Keratinocyte (primary cell): ENCODE measurements at places on chromosomes 6 and 20. TPM values are rescaled to one million over a fixed set of nuclear protein-coding genes. Genes with fewer than 3 reads are reported as not detected.

Gene C20orf173
- polyA plus RNA-seq, result not detected in 3 replicates

Gene TMC2
- not detected in 3 replicates for polyA plus RNA-seq

Gene OPN5
- polyA plus RNA-seq, result 0.04 TPM in 1 of 3 replicates, not detected in the others

Gene PPP1R3D
- polyA plus RNA-seq, result 1.7 to 3.3 TPM (median 2.8 TPM) in 3 replicates

Gene DEFB126
- polyA plus RNA-seq, result not detected in 3 replicates

Gene FLRT3
- 69.7 to 123 TPM (median 91.7 TPM) in 3 replicates for polyA plus RNA-seq

Gene SIRPB2
- 1.1 to 2.1 TPM (median 1.6 TPM) in 3 replicates for polyA plus RNA-seq

Gene ESR1
- 0.17 to 0.77 TPM (median 0.22 TPM) in 3 replicates for polyA plus RNA-seq

DNA sequence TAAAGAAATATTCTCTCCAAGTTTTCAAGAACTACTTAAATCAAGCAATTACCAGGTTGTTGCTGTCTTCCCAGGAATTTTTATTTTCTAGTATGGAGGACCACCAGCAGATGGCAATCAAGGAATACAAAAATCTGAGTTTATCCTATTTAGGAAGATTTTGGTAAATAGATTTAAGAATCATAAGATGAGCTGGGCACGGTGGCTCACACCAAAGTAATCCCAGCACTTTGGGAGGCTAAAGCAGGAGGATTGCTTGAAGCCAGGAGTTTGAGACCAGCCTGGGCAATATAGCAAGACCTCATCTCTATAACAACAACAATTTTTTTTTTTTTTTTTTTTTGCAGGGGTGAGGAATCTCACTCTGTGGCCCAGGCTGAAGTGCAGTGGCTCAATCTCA is 19.3 kb upstream of the SEC63 start:
- DNase-seq, result no peak
- peaks cover 5% of the 10 kb centered on the region for H3K4me1 ChIP-seq
- no peak overlapping the region for H3K27ac ChIP-seq
- no peak overlapping the region for H3K4me3 ChIP-seq
- H3K36me3 ChIP-seq, result no peaks in the 10 kb centered on the region

- peaks cover 17% of the 10 kb centered on the region for H3K4me1 ChIP-seq
- DNase-seq, result no peak
- H3K36me3 ChIP-seq, result no peaks in the 10 kb centered on the region
- H3K27ac ChIP-seq, result no peak overlapping the region
These were observed 16.8 kb upstream of the DCBLD1 start for GRCh38 chr6:117465691-117466090.

GRCh38 chr6:31794866-31795615 is 511 bp downstream of the VARS1 start:
- no peaks in the 10 kb centered on the region for H3K27me3 ChIP-seq
- peaks cover 32% of the 10 kb centered on the region for H3K4me1 ChIP-seq
- peak overlapping the region; percentile 91 for H3K27ac ChIP-seq
- H3K36me3 ChIP-seq, result peaks cover 23% of the 10 kb centered on the region

DNA sequence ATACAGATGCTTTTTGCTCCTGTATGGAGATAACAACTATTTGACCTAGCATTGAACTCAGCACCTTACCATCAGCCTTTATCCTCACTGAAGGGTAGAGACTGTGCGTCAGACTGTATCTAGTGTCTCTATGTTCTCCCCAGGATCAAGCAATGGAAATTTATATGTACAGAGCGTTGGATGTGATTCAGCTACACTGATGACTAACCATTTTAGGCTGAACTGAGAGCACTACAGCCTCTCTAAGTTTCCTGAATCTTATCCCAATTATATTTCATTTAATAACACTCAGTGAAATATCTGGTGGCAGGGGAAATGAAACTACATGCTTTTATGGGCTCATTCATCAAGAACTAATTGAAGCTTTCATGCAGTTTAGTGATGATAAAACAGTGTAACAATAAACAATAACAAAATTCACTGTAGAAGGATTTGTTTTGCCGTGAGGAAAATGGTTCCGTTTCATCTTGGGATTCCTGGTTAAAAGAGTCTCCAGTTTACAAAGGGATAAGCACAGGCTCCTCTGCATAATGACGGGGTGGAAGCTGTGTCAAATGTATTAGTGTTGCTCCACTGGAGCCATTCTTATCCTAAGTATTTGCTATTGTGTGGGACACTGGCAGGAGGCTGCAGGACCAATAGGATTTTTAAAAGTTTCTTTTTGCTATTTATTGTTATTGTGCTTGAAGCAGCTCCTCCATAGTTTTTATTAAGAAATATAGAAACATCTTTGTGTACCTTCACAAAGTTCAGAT is 567.6 kb upstream of the MMS22L start:
- no peak overlapping the region for H3K4me3 ChIP-seq
- no peaks in the 10 kb centered on the region for H3K27me3 ChIP-seq
- no peak overlapping the region for H3K27ac ChIP-seq
- H3K36me3 ChIP-seq, result no peaks in the 10 kb centered on the region
- no peak for DNase-seq

DNA sequence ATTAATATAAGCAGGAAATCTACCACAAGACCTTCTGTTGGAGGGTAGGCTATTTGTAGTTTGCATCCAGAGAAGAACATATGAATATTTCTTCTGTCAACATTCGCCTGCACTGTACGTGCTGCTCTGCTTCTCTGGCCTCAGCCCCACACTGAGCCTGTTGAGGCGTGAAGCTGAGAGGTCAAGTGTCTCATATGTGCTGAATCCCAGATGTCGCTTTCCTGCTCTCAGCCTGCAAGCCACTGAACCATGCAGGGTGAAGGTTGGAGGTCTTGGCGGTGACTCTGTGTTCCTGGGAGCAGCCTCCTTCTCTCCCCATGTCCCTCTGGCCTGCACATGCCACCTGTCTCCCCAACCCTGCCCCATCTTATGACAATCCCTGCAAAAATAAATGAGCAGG is 83.6 kb downstream of the TMEM170B start:
- no peaks in the 10 kb centered on the region for H3K36me3 ChIP-seq
- H3K4me1 ChIP-seq, result no peaks in the 10 kb centered on the region
- DNase-seq, result no peak
- H3K4me3 ChIP-seq, result no peak overlapping the region

DNA sequence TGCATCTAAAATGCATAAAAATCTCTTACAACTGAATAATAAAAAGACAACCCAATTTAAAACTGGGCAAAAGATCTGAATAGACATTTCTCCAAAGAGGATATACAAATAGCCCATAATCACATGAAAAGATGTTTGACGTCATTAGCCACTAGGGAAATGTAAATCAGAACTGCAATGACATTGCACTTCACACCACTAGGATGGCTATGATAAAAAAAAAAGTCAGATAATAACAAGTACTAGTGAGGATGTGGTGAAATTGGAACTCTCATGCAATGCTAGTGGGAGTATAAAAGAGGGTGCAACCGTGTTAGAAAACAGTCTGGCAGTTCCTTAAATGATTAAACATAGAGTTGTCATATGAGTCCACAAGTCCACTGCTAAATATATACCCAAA is 24.3 kb upstream of the TBX18 start:
- DNase-seq, result no peak
- H3K36me3 ChIP-seq, result no peaks in the 10 kb centered on the region
- H3K4me1 ChIP-seq, result no peaks in the 10 kb centered on the region
- H3K27ac ChIP-seq, result no peak overlapping the region

GRCh38 chr20:58650181-58650775 is 805 bp upstream of the STX16 start:
- DNase-seq, result no peak
- no peaks in the 10 kb centered on the region for H3K36me3 ChIP-seq
- peak overlapping the region; percentile 81 for H3K27ac ChIP-seq
- H3K27me3 ChIP-seq, result no peaks in the 10 kb centered on the region
- H3K4me1 ChIP-seq, result peaks cover 25% of the 10 kb centered on the region

- no peak overlapping the region for H3K4me3 ChIP-seq
- H3K4me1 ChIP-seq, result no peaks in the 10 kb centered on the region
- DNase-seq, result no peak
- no peaks in the 10 kb centered on the region for H3K36me3 ChIP-seq
- no peak overlapping the region for H3K27ac ChIP-seq
These were observed 3.0 kb upstream of the GSTA5 start for GRCh38 chr6:52843605-52844004.

DNA sequence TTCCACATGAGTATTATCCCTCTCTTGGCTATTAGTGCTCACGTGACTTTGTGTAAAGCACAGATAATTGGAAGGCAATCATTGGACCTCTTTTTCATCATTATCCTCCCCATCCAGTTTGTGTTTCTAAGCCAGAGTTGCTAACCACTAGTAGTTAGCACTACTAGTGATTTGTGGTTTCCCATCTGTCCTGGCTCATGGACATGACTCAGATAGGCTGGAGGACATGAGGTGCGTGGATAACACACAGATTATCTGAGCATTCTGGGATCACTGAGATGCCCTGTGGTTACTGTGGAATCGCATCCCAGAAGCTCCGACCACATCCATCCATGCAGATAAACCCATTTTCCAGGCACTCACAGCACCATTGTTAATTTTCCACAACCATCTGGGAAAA is 123.8 kb upstream of the NAA20 start:
- no peaks in the 10 kb centered on the region for H3K36me3 ChIP-seq
- H3K27ac ChIP-seq, result no peak overlapping the region
- H3K27me3 ChIP-seq, result no peaks in the 10 kb centered on the region
- DNase-seq, result no peak

DNA sequence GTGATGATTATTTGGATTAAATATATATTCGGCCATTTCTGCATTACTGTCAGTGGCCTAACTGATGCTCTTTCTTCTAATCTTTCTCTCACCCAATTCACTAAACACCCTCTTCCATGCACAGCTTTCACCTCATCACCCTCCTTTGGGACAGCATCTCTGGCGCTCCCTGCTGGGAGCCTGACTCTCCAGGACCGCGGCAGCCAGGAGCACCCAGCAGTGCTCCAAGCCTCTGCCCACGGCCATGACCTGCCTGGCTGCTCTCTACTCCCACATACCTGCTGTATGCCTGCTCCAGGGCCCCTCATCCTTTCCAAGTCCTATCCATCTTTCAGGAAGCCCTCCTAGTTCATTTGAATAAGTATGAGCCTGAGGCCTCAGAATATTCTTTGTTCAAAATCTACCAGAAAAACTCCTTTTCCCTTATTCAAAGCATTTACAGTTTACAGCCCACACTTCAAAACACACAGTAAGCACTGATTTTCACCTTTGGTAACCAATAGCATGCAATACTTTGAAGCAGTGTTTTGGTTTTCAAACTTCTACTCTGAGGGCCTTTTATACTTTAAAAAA is 15.2 kb downstream of the CTCFL start:
- H3K36me3 ChIP-seq, result no peaks in the 10 kb centered on the region
- no peak overlapping the region for H3K4me3 ChIP-seq
- H3K4me1 ChIP-seq, result no peaks in the 10 kb centered on the region
- no peak overlapping the region for H3K27ac ChIP-seq
- no peak for DNase-seq

DNA sequence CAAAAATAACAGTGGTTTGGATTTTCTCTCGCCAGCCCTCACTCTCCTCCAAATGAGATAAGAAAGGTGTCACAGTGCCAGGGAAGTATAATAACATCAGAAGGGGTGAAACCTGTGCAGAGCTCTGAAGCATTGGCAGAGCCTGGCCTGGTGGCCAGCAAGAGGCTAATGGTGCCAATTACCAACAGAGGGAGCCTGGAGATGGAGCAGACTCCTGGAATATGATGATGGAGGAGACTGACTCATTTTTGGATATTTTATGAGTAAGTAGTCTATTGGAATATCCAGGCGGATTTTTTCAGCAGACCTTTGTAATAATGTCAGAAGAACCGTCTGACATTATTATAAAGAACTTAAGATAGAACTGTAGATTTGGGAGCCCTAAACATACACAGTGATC is 442.6 kb upstream of the MARCKS start:
- H3K27me3 ChIP-seq, result no peaks in the 10 kb centered on the region
- peaks cover 17% of the 10 kb centered on the region for H3K4me1 ChIP-seq
- no peak overlapping the region for H3K27ac ChIP-seq
- H3K36me3 ChIP-seq, result no peaks in the 10 kb centered on the region
- no peak for DNase-seq
- no peak overlapping the region for H3K4me3 ChIP-seq

DNA sequence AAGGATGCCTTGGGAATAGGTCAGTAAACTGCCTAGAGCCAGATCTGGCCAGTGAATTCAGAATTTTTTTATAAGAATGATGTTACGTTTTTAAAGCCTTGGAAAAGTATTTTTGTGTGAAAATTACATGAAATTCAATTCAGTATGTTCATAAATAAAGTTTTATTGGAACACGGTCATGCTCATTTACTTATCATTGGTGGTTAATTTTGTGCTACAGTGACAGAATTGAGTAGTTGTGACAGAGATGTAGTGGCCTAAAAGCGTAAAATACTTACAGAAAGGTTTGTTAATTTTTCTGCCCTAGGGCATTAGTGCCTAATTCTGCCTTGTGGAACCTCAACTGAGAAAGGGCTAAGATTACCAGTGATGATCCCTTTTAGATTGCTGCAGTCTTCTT is 28.2 kb downstream of the ZFAND3 start:
- no peak for DNase-seq
- peaks cover 23% of the 10 kb centered on the region for H3K4me1 ChIP-seq
- no peak overlapping the region for H3K27ac ChIP-seq
- H3K27me3 ChIP-seq, result no peaks in the 10 kb centered on the region

- no peaks in the 10 kb centered on the region for H3K36me3 ChIP-seq
- H3K27ac ChIP-seq, result no peak overlapping the region
- peaks cover 23% of the 10 kb centered on the region for H3K4me1 ChIP-seq
- H3K27me3 ChIP-seq, result no peaks in the 10 kb centered on the region
- H3K4me3 ChIP-seq, result no peak overlapping the region
- DNase-seq, result no peak
These were observed 9.8 kb downstream of the NFATC2 start for GRCh38 chr20:51532577-51533191.

DNA sequence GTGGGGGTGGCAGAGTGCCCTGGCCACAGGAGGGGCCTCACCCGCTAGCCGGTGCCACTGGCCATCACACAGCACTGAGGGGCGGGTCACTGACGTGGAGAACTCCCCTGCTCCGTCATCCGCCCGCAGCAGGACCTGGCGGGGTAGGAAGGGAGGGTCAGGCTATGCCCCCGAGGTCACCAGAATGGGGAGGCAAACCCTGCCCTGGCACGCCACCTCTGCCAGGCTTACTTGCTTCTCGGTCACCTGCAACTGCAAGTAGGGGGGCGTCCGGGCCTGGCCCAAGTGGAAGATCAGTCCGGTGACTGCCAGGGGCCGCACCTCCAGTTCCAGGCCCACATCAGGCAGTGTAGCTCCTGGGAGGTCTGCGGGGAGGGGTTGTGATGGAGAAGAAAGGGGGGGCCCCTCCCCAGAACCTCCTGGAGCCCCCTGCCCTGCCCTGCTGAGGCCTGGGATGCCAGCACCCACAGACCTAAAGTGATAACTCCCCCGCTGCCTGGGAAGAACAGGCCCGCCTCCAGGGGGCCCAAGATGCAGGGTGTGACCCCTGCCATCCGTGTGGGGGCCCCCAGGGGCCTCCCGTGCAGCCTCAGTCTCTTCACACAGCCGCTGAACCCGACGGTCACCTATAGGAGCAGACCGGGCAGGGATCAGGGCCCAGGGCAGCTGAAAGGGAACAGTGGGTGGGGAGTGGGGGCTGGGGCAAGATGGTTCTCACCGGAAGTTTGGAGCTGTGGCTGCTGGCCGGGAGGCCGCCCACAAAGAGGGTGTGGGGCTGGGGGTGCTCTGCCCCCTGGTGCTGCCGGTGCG is 7.4 kb downstream of the ADRM1 start:
- H3K36me3 ChIP-seq, result peaks cover 38% of the 10 kb centered on the region
- H3K27me3 ChIP-seq, result no peaks in the 10 kb centered on the region
- no peak for DNase-seq
- H3K4me1 ChIP-seq, result peaks cover 23% of the 10 kb centered on the region

GRCh38 chr6:35017411-35018181 is 123.5 kb downstream of the TCP11 start:
- H3K4me3 ChIP-seq, result no peak overlapping the region
- DNase-seq, result no peak
